Prostate gland (tissue), 2 donors: ENCODE measurements at places on chromosomes 7 and 10. TPM values are rescaled to one million over a fixed set of nuclear protein-coding genes. Genes with fewer than 3 reads are reported as not detected.

- DNase-seq: no peak
Measured at GRCh38 chr7:76260171-76260703, 42.2 kb upstream of the HSPB1 start.

GRCh38 chr7:148789220-148789619, 90.5 kb downstream of the CUL1 start:
- no peak for DNase-seq

GRCh38 chr7:55365205-55365674, at the start of gene LANCL2:
LANCL2 (plus strand) TSS chr7:55365337; CDS start chr7:55366026, 689 bp downstream.
- peak; percentile 36 for DNase-seq

GRCh38 chr7:31997423-31997822, 72.8 kb downstream of the PDE1C start:
- DNase-seq: no peak

DNA sequence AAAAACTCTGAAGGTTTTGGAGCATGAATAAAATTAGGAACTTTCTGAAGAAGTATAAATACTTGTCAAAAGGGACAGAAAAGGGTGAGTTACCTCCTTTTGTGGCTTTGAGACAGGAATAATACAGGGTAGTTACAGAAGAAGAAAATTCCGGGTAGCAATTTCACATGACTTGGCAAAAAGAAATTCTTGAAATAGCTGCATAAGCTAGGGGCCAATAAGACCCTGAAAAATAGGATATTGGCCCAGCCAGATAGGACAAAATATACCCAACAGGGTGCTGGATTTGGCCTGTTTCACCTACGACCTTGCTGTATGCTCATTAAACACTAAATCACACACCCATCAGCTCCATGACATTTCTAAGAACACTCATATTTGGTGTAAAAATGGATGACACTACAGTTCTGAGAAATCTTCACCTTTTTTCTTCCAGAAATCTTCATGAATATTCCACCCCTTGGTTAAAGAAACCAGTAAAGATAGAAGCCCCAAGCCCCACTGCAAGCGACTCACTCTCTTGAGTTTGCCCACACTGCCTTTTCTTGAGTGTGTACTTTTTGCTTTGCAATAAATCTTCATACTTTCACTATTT, 362.7 kb downstream of the SEMA3D start:
- no peak for DNase-seq

DNA sequence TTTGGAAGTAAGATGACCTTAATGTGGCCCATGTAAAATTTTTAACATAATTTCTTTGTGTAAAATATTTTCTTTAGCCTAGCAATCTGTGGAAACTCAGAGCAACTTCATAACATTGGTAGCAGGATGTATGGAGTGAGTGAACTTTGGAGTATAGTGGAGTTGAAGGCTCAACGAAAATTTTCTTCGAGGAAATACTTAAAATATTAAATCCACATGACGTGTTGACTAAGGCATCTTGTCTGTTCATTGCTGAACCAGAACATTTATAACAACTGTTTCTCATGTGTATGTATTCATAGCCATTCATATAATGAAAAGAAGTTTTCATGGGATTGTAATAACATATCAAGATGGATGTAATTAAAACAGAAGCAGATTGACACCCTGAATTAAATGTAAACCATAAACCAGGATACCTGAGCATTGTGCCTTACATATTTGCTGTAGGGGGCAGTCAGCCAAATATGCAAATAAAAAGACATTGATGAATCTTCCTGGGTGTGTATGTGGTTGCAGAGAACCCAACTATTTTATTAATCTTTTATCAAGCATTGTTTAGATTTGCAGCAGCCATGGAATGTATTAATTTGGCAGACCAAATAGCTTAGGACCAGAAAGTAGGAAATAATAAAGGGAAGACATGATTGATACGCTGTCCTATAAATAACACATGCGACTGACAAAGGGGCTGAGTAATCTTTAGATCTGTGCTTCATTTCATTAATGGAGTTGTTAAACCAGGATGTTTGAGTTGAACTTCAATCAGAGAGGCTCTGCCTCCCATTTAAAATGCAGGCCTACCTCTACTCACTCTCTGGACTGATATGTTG, 11.5 kb downstream of the AUTS2 start:
- DNase-seq: no peak

- no peak for DNase-seq
Measured at GRCh38 chr10:21230219-21230618, 295.3 kb downstream of the SKIDA1 start.

DNA sequence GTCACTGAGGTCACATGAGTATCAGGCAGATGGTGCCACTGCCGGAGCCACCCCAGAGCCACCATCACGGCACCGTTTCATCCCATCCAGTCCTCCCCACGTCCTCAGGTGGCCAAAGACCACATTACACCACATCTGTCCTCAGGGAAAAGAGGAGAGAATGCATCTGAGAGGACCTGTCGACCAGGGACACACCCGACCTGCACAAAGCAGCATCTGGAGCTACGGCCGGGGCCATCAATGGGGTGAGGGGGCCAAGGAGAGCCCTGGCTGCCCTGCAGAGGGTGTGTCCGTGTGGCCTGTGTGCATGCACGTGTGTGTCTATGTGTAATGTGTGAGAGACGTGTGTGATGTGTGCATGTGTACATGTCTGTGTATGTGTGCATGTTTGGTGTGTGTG, 480.6 kb downstream of the DNAJB6 start:
- DNase-seq: no peak

DNA sequence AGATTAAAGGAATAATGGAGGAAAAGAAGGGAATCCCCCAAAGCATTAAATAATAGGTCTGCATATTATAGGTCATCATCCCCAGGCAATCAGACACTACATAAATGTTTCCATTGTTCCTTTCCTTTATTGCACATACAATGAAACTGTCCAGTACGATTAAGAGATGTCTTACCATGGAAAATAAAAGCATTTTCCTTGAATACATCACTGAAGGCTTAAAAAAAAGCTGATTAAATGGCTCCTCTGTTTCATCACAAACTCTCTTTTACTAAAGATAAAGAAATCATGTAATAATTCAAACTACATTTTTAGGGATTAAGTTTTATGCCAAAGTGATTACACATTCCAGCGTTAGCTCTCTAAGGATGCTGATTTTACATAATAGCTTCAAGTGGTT, 316.0 kb downstream of the AGMO start:
- no peak for DNase-seq

DNA sequence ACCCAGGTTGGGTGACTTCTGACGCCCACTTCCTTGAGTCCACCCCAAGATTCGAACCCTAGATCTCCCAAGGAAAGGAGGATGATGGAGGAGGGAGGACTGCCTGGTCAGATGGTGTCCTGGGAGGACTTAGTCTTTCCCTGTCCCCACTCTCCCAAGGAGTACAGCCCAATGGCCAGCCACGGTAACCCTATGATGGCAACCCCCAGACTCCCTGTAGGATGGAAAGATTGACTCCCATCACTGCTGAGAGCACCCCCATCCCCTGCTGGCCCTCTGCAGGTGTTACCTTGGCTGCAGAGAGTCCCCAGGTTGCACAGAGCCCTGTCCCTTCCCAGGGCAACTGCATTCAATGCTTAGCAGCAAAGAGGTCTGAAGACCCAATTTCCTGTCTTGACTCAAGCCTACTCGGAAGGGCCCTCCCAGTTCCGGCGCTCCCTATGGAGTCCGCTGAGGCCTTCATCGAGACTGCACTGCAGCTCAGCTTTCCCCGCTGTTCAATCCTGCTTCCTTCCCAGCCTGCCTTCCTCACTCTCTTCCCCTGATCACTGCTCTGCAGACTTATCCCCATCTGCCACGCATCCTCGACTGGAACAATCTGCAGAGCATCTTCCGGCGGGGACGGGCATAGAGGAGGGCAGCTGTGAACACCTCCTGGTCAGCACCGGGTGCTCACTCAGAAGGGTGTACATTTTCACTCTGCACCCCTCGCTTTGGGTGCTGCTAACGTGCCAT, 50.8 kb upstream of the OCM2 start:
- DNase-seq: no peak

GRCh38 chr10:105538874-105539273, 897.8 kb downstream of the SORCS3 start:
- DNase-seq: no peak

DNA sequence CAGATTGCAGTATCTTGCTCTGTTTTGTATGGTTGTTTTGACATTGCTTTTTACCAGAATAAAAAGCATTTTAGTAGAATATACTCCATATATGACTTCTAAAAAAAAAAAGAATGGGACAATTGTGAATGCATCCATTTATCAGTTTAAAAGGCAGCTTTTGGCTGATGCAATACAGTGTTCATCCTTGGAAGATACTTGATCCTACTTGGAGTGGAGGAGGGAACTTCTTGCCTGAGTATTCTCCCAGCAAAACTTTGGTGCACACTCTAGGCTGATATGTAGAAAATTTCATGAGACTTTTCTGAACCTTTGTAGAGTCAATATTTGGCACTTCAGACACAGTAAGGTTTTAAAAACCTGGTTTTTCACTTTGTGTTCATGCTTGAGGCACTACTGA, 40.2 kb downstream of the WDR11 start:
- no peak for DNase-seq

DNA sequence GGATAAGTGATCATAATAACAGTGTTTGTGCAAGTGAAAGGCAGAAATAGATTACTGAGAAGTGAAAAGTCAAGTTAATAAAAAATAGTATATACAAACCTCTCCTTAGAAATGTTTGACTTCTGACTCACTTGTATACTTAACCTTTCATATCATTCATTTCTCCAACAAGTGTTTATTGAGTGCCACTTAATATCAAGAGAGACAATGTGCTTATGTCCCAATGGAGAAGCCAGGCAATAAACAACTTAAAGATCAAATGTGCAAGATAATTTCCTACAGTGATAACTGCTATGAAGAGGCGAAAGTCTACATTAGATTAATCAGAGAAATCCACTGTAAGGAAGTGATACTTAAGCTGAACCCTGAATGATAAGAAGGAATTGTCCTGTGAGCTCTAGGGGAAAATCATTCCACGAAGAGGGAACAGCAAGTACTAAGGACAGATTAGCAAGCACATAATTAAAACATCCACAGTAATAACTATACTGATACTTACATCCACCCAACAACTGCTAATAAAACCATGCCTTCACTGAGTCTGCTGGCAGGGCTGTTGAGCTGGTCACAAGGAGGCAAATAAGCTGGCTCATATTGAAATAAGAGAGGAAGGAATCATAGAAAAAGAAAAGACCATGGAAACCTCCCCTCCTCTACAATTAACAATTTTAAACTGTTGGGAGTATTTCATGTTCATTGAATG, 203.5 kb downstream of the CTNNA3 start:
- DNase-seq: no peak

GRCh38 chr10:34760606-34761005, 54.5 kb downstream of the PARD3 start:
- DNase-seq: no peak

GRCh38 chr10:121138918-121139317, 287.8 kb downstream of the WDR11 start:
- no peak for DNase-seq

GRCh38 chr10:79058899-79059841, 9.6 kb upstream of the ZMIZ1 start:
- DNase-seq: no peak

- DNase-seq: no peak
Measured at GRCh38 chr10:63922468-63923284, 401.5 kb downstream of the REEP3 start.

DNA sequence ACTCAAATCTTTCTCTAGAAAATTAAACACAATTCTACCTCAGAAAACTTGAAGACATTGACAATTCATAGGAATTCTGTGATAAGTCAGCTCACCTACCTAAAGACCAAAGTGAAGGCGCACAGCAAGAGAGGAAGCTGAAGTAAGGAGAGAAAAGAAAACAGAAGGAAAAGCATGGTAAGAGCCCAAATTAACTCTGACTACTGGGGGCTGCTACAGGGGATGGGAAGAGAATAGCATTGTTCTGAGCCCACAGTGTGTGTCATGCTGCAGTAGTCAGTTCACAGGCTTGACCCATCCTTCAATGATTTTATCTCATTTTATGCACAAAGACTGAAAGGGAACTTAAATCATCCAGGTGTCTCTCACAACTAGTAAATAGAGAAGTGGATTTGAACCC, 111.3 kb downstream of the PTEN start:
- DNase-seq: no peak

GRCh38 chr7:157337316-157338149, 729 bp downstream of the DNAJB6 start:
- DNase-seq: peak; percentile 31

DNA sequence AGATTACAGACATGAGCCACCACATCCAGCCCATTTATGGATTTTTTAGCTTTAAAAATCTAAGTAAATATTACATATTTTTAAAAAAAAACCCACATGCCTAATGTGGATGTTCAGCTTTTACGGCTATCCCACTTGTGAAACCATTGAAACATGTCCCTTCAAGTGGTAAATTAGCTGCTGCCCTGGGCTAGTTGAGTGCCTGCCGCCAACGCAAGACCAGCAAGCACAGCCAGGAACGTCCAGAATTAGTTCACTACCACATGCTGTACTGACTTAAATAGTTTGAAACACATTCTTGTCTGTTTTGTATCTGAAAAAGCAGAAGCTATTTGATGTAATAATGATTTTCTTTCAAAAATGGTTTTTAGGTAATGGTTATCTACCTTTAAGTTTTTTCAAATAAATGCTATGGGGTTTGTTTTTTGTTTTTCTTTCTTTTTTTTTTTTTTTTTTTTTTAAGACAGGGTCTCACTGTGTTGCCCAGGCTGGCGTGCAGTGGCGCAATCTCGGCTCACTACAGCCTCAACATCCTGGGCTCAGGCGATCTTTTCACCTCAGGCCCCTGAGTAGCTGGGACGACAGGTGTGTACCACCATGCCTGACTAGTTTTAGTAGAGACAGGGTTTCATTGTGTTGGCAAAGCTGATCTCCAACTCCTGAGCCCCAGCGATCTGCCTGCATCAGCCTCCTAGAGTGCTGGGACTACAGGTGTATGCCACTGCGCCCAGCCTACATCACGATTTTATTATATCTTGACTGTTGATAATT, 57.0 kb downstream of the KLRG2 start:
- no peak for DNase-seq

GRCh38 chr10:110436554-110437350, 61.0 kb upstream of the DUSP5 start:
- DNase-seq: no peak

- no peak for DNase-seq
Measured at GRCh38 chr7:18224138-18224537, 196.5 kb upstream of the PRPS1L1 start.

DNA sequence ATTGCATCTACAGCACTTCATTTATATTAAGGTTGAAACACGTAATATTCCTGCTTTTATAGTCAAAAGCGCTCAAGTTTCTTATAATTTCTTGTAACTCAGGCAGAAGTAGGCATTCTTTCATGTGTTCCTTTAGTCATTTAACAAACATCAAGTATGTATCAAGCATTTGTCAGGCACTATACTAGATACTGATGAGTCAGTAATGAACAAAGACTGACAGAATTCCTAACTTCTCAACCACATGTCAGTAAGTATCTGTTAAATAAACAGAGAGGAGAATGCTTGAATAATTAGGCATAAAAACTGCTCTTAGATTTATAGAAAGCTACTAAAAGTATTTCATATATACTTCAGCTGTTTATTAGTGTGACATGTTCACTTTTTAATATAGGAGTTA, 9.9 kb downstream of the CRPPA start:
- DNase-seq: no peak

GRCh38 chr7:111509288-111509687, 53.0 kb downstream of the IMMP2L start:
- DNase-seq: no peak

PRPS1L1 gene
- total RNA-seq: not detected

DGKI gene
- 0.32 TPM for total RNA-seq

RET gene
- total RNA-seq: 8.7 TPM

PAX2 gene
- total RNA-seq: 0.91 TPM

LDB3 gene
- 10.8 TPM for total RNA-seq

RELN gene
- 3.0 TPM for total RNA-seq

CALML3 gene
- total RNA-seq: 1.6 TPM

NKX2-3 gene
- total RNA-seq: not detected

ASB10 gene
- not detected for total RNA-seq
